ENCODE measurements at places on chromosomes 2 and 18. TPM values are rescaled to one million over a fixed set of nuclear protein-coding genes. Genes with fewer than 3 reads are reported as not detected.
A peak's percentile ranks its signal among the peaks of the same experiment; 100 is the strongest.

The MC2R gene
- not detected for total RNA-seq

The GRB14 gene
- not detected for total RNA-seq

The LRATD1 gene
- total RNA-seq = not detected

The SERPINB11 gene
- not detected for total RNA-seq

The AKAIN1 gene
- total RNA-seq = not detected

The RUFY4 gene
- total RNA-seq = 3.0 TPM

DNA sequence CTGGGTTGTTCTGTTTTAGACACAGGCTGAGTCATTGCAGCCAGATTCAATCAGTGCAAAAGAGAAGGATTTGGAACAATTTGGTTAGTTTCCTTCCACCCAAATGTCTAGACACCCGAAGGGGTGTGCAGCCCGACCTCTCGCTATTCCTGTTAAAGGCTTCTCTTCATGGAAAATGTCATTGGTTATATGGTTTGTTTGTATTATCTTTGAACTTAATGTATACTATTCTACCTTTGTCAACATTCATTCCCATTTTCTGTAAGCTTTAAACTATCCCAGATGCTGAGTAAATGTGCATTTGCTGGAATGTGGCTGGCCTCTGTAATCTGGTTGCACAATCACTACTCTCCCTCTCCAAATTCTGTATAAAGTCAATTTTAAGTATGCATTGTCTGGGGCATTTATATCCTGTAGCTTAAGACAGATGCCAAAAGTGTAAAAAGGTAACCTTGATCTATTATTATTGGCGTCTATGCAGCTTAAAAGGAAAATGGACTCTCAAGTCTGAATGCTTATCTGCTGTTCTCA lies 80.4 kb upstream of the RND3 start:
- H3K27ac ChIP-seq = no peak overlapping the region
- H3K4me3 ChIP-seq = no peak overlapping the region
- H3K27me3 ChIP-seq = no peaks in the 10 kb centered on the region
- no peak for DNase-seq
- no peaks in the 10 kb centered on the region for H3K36me3 ChIP-seq
- H3K4me1 ChIP-seq = no peaks in the 10 kb centered on the region

GRCh38 chr18:31230495-31230894 lies 67.8 kb upstream of the DSC1 start:
- H3K27ac ChIP-seq = no peak overlapping the region
- no peak for DNase-seq
- H3K4me1 ChIP-seq = no peaks in the 10 kb centered on the region
- H3K27me3 ChIP-seq = no peaks in the 10 kb centered on the region
- no peak overlapping the region for H3K4me3 ChIP-seq

DNA sequence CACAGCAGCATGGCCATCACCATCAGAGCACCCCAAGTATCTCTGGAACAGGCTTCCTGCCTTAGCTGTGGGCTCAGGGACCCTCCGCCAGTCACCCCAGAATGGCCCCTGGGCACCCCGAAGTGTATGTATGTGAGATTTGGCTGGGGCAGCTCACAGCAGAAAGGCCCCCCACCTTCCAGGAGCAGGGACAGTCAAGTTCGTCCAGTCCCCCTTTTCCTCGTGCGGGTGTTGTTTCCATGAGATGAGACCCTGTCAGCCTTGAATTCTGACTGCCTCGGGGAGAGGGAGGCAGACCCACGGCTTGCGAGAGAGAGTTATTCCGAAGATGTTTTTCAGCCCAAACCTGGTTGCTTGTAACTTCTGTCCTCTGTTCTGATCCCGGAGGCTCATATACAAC lies 290.9 kb upstream of the HDAC4 start:
- no peak overlapping the region for H3K4me3 ChIP-seq
- DNase-seq = no peak
- H3K36me3 ChIP-seq = no peaks in the 10 kb centered on the region

DNA sequence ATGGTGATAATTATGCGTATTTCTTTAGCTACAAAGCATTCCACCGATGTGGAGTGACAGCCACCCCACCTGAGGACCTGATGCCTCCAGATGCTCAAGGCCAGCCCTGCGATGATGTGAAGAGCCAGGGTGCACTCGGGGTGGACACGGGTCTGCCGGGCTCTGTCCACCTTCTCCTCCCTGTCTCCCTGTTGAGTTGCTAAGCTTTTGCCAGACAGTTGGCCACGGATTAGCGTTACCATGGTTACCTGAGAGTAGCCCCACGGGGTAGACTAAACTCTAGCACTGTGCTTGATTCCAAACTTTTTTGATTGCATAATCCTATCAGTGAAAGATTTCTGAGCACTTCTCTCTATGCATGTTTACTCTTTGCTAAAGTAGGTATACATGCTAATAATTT lies 86.2 kb downstream of the SMIM21 start:
- DNase-seq = no peak
- H3K4me1 ChIP-seq = no peaks in the 10 kb centered on the region
- H3K27ac ChIP-seq = no peak overlapping the region
- H3K36me3 ChIP-seq = no peaks in the 10 kb centered on the region
- H3K4me3 ChIP-seq = no peak overlapping the region

GRCh38 chr18:55515214-55515613 lies 72.8 kb downstream of the TCF4 start:
- H3K27me3 ChIP-seq = peaks cover 3% of the 10 kb centered on the region
- no peak for DNase-seq
- no peaks in the 10 kb centered on the region for H3K4me1 ChIP-seq

DNA sequence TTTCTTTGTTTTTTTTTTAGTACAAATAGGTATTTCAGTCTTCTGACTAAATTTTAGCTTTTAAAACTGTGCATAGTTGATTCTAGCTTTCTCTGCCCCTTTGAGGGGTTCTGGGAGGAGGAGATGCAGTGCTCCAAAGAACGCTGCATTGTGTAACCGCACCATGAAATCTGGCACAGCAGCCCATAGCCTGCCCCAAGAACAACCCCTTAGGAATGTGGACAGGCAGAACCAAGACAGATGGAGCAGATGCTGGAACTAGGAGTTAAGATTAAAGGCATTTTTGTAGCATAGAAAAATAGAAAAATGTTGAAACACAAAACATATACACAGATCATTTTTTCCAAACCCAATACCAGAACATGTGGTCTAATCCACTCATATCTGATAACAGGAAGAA lies 187.5 kb downstream of the SCG2 start:
- H3K27me3 ChIP-seq = no peaks in the 10 kb centered on the region
- H3K36me3 ChIP-seq = no peaks in the 10 kb centered on the region
- H3K4me3 ChIP-seq = no peak overlapping the region
- no peak for DNase-seq
- H3K4me1 ChIP-seq = no peaks in the 10 kb centered on the region
- H3K27ac ChIP-seq = no peak overlapping the region

GRCh38 chr2:205700331-205701132 lies 18.2 kb downstream of the NRP2 start:
- H3K36me3 ChIP-seq = no peaks in the 10 kb centered on the region
- H3K27ac ChIP-seq = no peak overlapping the region
- no peaks in the 10 kb centered on the region for H3K27me3 ChIP-seq
- DNase-seq = no peak
- H3K4me1 ChIP-seq = peaks cover 4% of the 10 kb centered on the region

GRCh38 chr2:27262379-27263286 lies at the start of gene SLC30A3:
Gene SLC30A3 (minus strand): TSS chr2:27263047. CDS start chr2:27262906, 141 bp downstream.
- H3K4me3 ChIP-seq = peak within 1 kb of the TSS; percentile 81
- no peak within 1 kb of the TSS for H3K27ac ChIP-seq
- DNase-seq = peak; percentile 79
- peaks cover 46% of the 10 kb centered on the region for H3K27me3 ChIP-seq
- H3K36me3 ChIP-seq = no peaks in the 10 kb centered on the region

Data from activated naive CD8-positive, alpha-beta T cell treated with anti-CD3 and anti-CD28 coated beads, Interleukin-2, amount 10 ng/mL, durations not matched to agents 7 days and 5 days (primary cell).